ENCODE measurements at places on chromosomes 13 and 19.

GRCh38 chr19:2770055-2771013, 12.7 kb downstream of the SGTA start:
- no peak for DNase-seq

- no peak for DNase-seq
These were observed 11.1 kb upstream of the CEACAM16 start for GRCh38 chr19:44687888-44688287.

GRCh38 chr13:74006666-74007065, 127.5 kb downstream of the KLF12 start:
- no peak for DNase-seq

DNA sequence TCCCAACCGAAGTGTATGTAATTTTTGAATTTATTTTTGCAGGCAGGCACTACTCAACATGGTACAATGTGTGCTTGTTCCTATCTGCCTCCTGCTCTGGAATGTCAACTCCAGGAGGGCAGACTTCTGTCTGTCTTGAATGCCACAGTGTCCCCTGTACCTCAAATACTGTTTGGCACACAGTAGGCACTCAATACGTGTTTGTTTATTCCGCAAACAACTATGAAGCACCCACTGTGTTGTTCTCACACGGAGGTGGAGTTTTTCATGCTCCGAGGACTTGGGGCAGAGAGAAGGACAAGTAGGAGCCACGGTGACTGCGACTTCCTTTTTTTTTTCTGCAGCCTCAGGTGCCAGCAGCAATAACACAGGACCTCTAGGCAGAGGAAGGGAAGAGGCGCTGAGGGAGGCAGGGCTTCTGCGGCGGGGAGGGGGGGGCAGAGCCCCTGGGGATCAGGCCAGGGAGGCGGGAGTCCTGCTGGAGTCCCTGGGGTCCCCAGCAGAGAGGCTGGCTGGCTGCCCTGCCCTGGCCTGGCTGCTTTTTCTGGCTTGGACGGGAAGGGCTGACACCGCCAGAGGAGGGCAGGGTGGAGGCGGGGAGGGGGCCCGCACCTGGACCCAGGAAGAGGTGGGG, 29.3 kb upstream of the TNFAIP8L1 start:
- DNase-seq, result no peak

DNA sequence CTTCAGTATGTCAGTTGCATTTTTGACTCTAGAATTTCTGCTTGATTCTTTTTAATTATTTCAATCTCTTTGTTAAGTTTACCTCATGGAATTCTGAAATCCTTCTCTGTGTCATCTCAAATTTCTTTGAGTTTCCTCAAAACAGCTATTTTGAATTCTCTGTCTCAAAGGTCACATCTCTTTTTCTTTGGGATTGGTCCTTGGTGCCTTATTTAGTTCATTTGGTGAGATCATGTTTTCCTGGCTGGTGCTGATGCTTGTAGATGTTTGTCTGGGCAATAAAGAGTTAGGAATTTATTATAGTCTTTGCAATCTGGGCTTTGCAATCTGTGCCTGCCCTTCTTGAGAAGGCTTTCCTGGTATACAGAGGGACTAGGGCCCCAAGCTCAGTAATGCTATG, 18.5 kb upstream of the KBTBD7 start:
- DNase-seq, result no peak

GRCh38 chr19:40281381-40282208, 3.5 kb downstream of the AKT2 start:
- no peak for DNase-seq

- no peak for DNase-seq
These were observed 513.8 kb upstream of the KLF12 start for GRCh38 chr13:74647991-74648390.

- DNase-seq, result no peak
These were observed 49.5 kb upstream of the PCDH17 start for GRCh38 chr13:57582032-57582431.

GRCh38 chr13:46894568-46894967, 2.3 kb downstream of the HTR2A start:
- DNase-seq, result no peak

GRCh38 chr19:488505-489417, 7.5 kb upstream of the MADCAM1 start:
- peak; percentile 91 for DNase-seq

DNA sequence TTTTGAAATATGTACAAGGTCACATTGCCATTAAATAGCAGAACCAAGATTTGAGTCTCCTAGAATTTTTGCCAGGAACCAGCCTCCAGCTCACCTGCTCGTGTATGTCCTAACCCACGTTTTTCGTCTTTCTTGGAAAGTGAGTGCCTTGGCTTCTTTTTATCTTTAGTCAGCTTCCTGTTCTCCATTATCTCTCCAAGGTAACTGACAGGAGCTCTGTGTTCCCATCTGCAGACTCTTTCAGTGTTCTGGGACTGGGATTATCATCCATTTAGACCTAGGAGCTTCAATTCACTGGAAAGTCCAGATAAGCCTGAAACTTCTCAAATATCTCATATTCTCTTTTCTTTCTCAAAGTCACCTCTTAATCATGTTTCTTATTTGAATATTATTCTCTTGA, 193.7 kb downstream of the ZIC5 start:
- no peak for DNase-seq

DNA sequence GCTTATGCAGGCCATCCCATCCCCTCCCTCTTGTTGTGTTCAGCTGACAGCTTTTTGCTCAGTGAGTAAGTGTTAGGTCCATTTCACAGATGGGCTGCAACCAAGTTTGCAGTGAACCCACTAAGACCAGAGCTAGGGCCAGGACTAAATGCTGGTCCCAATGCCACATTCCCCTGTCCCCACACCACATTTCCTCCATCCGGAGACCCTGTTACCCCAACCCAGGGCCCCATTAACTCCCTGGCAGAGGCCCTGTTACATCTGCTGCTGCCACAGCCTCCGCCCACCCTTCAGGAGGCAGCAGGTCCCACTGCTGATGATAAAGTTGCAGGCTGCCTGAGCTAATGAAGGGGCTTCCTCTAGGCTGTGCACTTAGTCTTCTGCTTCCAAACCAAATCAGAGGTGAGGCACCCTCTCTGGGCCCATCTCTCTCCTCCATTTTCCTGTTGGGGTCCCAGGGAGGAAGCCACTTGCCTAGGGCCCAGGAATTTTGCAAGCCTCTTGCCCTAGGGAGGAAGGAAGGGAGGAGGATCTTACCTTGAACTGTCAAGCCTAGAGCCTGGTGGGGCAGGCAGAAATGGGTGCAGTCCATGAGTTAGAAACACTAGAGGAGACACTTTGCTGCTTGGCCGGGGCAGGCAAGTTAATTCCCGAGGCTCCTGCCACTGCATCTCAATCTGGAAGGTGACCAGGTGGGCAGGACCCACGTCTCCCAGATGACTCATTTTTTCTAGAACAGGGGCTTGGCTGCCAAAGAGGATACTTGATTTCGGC, 3.4 kb upstream of the USF2 start:
- DNase-seq, result peak; percentile 36

- no peak for DNase-seq
These were observed 507.0 kb downstream of the DACH1 start for GRCh38 chr13:71360041-71360440.

DNA sequence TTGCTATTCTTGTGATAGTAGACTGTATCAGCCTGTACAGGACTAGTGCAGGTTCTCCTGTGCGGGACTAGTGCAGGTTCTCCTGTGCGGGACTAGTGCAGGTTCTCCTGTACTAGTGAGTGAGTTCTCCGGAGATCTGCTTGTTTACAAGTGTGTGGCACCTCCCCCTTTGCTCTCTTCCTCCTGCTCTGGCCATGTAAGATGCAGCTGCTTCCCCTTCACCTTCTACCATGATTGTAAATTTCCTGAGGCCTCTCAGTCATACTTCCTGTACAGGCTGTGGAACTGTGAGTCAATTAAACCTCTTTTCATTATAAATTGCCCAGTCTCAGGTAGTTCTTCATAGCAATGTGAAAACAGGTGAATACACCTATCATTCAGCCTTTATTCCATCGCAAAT, 289.6 kb downstream of the TEX29 start:
- DNase-seq, result no peak

- no peak for DNase-seq
These were observed 10.0 kb downstream of the CFD start for GRCh38 chr19:869245-870177.

GRCh38 chr13:49307365-49307764, 59.6 kb downstream of the CDADC1 start:
- no peak for DNase-seq

GRCh38 chr13:61727767-61728166, 312.1 kb upstream of the PCDH20 start:
- DNase-seq, result no peak

GRCh38 chr13:51541809-51542258, 42.4 kb upstream of the WDFY2 start:
- no peak for DNase-seq

DNA sequence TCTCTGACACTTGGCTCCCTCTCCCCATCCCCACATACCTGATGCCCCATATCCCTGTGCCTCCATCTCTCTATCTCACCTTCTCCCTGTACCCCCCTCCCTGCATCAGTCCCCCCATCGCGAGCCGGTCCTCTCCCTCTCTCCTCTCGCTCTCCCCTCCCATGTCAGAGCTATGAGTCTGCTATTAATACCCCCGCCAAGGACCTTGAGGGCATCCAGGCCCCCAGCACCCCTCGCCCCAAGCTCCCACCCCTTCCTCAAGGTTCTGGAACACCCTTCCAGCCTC, 1.6 kb downstream of the GRIN2D start:
- DNase-seq, result no peak

DNA sequence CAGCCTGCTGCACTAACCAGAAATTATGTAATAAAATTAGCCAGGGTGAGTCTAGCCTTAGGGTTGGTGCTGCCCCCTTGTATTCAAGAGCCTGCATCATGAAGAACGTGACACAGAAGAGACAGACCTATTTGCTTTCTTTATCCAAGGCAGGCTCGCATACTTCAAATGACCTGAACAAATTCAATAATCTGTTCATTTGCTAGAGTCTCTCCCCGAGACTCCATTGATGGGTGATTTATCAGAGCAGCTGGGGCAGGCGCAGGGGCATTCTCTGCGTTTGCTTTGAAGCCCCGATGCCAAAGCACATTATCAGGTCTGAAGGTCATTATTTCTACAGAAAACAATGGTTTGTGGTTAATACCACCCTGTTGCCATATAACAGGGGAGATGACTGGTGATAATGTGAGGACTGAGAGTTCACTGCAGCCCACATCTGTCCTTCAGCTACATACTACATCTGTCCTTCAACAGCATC, 520.3 kb downstream of the DIAPH3 start:
- DNase-seq, result no peak

DNA sequence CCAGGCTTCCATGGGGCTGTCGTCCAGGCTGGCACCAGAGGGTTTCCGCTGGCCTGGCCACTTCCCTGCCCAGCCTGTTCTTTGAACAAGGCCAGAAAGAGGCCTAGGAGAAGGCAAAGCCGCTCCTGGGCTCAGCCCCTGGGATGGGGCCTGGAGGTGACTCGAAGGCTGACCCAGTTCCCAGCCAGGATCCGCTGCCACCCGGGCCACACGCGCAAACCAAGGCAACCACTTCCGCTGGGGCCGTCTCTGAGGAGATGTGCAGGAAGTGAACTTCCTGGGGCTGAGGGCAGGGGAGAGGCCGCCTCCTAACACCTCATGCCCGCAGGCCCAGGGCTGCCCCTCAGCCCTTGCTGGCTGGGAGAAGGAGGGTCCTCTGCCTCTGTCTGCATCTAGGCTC, 15.2 kb downstream of the PLEKHF1 start:
- DNase-seq, result no peak

GRCh38 chr19:6204212-6204611, 68.7 kb downstream of the ACSBG2 start:
- no peak for DNase-seq

- no peak for DNase-seq
These were observed 17.0 kb downstream of the SOX1 start for GRCh38 chr13:112083971-112084370.

DNA sequence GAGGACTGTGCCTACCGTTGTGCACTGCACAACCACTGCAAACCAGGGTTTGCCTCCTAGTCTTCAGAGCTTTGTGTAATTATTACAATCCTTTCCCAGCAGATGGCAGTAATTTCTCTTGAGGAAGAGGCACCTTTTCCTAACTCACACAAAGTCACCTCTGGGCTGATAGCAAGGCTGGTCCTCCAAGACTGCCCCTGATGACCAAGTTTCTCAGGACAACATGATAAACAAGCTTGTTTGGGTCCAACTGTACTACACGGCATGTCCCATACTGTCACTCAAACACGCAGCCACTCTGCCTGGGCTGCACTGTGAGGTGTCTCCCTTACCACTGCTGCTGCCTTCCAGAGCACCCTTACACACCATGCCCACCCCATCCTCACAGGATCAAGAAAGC, 39.3 kb downstream of the RFXAP start:
- DNase-seq, result peak; percentile 44

GRCh38 chr13:49893591-49893990, 42.5 kb downstream of the SPRYD7 start:
- no peak for DNase-seq

GRCh38 chr13:92054389-92054788, 656.0 kb downstream of the GPC5 start:
- no peak for DNase-seq

DNA sequence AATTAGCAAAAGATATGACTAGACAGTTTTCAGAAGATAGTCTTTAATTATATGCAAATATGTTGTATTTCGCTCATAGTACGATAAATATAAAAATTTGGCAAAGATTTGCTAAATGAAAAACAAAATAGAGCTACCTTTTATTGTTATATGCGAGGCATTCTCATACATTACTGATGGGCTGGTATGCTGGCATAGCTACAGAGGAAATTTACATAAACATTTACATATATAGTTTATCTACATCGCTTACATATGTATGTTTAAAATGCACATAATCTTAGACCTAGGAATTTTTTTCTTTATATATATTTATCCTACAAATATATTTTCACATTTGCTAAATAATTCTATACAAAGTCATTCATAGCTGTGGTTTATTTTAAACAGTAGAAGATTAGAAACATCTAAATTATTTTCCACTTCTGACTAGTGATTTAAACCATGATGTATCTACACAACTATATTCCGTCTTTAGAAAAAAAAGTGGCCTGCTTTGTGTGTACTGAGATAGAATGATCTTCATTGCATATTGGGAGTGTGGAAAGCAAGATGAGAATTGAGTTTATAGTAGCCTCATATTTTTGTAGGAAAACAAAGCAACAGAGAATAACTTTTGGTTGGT, 1345.0 kb upstream of the SLC10A2 start:
- no peak for DNase-seq

- no peak for DNase-seq
These were observed 392.1 kb downstream of the DACH1 start for GRCh38 chr13:71474936-71475335.

GRCh38 chr19:47745010-47745901, at the start of gene NOP53:
Gene NOP53 (plus strand): TSS chr19:47745546. CDS start chr19:47745560, 14 bp downstream.
- peak; percentile 95 for DNase-seq
